ENCODE measurements at places on chromosomes 5 and 9. TPM values are rescaled to one million over a fixed set of nuclear protein-coding genes. Genes with fewer than 3 reads are reported as not detected.
A peak's percentile ranks its signal among the peaks of the same experiment; 100 is the strongest.

The SPAG8 gene
- total RNA-seq, result 1.3 TPM

The MAMDC2 gene
- 16.6 TPM for total RNA-seq

DNA sequence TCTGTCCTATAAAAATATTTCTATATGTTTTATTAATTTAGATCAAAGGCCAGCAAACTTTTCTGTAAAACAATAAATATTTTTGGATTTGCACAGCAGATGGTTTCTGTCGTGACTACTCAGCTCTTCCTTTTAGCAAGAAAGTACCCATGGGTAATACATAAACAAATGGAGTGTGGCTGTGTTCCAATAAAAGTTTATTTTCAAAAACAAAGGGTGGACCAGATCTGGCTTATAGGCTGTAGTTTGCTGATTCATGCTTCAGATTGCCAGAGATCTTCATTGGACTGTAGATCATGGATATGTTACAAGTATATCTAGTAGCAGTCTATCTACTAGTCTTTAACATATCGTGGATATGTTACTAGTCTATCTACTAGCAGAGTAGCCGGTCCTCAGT lies 590.5 kb downstream of the CSNK1G3 start:
- DNase-seq, result no peak

- no peak for DNase-seq
Observed at GRCh38 chr9:75911390-75911789, 20.9 kb downstream of the PCSK5 start.

GRCh38 chr9:77426712-77427111 lies 221.4 kb downstream of the GNA14 start:
- no peak for DNase-seq

- DNase-seq, result no peak
Observed at GRCh38 chr5:153559926-153560325, 69.5 kb downstream of the GRIA1 start.

- no peak for DNase-seq
Observed at GRCh38 chr9:38026840-38027527, 42.0 kb downstream of the SHB start.

- DNase-seq, result peak; percentile 93
Observed at GRCh38 chr5:94111209-94112004, 370.0 kb upstream of the POU5F2 start.

GRCh38 chr9:17531642-17532254 lies 47.1 kb upstream of the SH3GL2 start:
- peak; percentile 60 for DNase-seq

DNA sequence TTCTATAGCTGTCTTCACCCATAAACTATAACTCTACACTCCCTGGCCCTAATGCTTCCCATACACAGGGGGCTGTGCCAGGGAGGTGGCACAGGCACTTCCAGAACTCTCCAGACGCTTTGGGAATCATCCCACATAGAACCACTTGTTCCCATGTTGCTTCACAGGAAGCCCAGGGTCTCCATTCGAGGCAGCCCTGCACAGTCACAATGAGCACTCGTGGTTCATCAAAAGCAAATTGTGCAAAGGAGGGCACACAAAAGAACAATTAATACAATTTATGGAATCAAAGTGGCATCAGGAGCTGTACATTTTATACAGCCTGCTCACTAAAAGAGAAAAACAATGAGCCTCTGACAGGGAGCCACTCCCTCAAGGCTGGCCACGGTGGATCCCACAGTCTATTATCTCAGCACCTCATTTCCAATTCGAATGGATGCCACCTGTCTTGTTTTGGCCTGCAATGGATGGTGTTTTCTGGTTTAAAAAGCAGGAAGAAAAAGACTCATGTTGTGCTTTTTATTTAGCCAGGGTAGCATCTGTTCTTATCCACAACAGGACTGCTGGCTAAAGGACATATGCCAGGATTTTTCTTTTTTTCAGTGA lies 354.8 kb downstream of the ENC1 start:
- no peak for DNase-seq

DNA sequence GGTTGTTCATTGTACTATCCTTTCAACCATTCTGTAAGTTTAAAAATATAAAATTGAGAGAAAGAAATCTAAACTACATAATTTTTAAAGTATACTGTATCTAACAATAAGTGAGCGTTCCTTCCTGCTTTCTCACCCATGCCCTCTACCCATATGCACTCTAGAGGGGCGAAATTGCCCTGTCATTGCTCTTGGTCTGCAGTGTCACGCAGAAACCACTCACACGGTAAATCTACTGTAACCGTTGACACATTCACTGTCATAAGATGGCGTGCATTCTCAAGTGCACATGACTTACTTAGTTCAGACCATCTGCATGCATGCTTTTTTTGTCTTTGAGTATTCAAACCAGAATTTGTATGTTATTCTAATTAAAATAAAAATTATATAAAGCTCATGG lies 55.7 kb upstream of the NIPBL start:
- no peak for DNase-seq
